ENCODE measurements at places on chromosomes 2 and 18. TPM values are rescaled to one million over a fixed set of nuclear protein-coding genes. Genes with fewer than 3 reads are reported as not detected.

GRCh38 chr18:51168026-51168742 lies 29.3 kb downstream of the MEX3C start:
- H3K4me3 ChIP-seq, result no peak overlapping the region
- H3K27ac ChIP-seq, result no peak overlapping the region
- no peaks in the 10 kb centered on the region for H3K4me1 ChIP-seq
- no peaks in the 10 kb centered on the region for H3K27me3 ChIP-seq
- no peak for DNase-seq

DNA sequence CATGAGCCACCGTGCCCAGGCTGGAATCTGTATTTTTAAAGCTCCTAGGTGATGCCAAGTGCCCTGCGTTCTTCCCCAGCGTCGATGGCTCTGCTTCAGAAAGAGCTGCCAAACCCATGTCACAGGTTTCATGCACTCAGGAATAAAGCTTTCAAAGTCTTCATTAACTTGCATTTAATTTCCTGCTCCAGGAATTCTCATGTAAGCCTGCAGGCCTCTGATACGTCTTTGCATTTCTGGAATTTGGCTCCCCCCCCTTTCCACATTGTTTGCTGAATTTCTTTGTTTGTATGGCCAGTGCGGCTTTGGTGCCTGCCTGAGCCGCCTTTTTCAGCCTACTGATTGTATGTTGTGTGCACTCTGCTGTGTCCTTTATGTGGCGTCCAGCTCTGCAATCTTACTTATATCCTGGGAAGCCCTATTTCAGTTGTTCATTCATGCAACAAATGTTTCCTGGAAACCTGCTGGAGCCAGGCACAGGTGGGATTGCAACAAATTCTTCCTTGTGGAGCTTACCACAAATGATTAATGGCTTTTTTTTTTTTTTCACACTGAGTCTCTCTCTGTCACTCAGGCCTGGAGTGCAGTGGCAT lies 17.9 kb upstream of the OTOF start:
- H3K4me1 ChIP-seq, result no peaks in the 10 kb centered on the region
- no peaks in the 10 kb centered on the region for H3K27me3 ChIP-seq
- H3K27ac ChIP-seq, result no peak overlapping the region
- H3K36me3 ChIP-seq, result no peaks in the 10 kb centered on the region
- no peak for DNase-seq
- no peak overlapping the region for H3K4me3 ChIP-seq

DNA sequence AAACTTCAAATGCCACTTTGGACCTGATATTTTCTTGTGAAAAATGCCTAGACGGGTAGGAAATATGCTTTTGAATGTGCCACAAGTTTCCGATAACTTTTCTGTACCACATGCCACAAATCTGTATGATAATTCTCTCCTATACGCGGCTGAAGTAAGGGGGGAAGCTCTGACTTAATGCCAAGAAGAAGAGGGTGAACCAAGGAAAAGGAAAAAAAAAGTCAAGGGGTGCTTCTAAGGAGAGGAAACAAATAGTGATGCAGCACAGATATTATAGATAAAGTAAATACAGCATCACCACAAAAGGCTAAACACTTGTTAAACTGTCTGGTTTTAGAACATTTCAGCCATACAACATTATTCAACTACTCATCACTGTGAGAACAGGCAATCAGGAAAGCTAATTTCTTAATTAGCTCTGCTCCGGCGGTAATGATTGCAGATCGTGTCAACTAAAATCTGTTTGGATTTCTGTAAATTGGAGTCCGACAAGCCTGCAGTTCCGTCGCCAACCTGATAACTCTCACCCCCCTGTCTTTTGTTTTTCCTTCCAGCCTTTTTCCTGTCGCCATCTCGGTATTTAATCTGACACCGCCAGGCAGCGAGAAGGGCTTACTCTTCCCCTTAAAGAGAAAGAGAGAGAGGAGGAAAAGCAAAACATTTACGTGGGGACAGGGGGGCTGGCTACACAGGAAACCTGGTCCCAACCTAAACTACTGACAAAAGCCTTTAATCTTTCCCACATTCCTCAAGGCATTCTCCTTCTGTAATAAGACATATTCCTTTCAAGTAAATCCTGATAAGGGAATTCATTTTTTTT lies 67.5 kb downstream of the ZEB2 start:
- H3K27me3 ChIP-seq, result no peaks in the 10 kb centered on the region
- H3K4me3 ChIP-seq, result no peak overlapping the region
- no peak overlapping the region for H3K27ac ChIP-seq
- no peaks in the 10 kb centered on the region for H3K36me3 ChIP-seq

GRCh38 chr2:31997653-31998052 lies 13.2 kb downstream of the MEMO1 start:
- no peaks in the 10 kb centered on the region for H3K27me3 ChIP-seq
- no peak overlapping the region for H3K27ac ChIP-seq
- DNase-seq, result no peak
- no peaks in the 10 kb centered on the region for H3K36me3 ChIP-seq
- no peak overlapping the region for H3K4me3 ChIP-seq

DNA sequence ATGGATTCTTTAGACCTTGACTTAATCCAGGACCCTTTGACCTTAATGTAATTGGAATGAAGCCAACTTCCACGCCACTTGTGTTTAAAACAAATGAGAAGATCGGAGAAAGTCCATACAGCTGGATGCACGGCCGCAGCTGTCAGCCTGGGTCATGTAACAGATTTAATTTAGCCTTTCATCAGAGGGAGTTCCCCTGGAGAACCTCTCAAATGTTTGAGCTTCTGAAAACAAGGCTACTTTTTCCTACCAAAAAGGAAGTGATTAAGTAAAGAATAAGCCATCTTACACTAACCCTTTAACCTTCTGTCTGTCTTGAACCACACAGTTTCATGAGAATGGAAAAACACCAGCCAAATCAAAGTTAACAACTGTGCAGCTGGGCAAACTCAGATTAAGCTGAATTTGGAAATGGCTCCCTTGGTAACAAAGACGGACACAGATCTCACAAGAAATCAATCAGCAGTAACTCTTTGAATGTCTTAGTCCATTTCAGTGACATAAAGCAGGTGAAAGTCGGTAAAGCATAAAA lies 103.6 kb downstream of the DOCK10 start:
- H3K27me3 ChIP-seq, result no peaks in the 10 kb centered on the region
- DNase-seq, result no peak
- H3K36me3 ChIP-seq, result no peaks in the 10 kb centered on the region
- H3K27ac ChIP-seq, result no peak overlapping the region
- no peaks in the 10 kb centered on the region for H3K4me1 ChIP-seq

- H3K36me3 ChIP-seq, result no peaks in the 10 kb centered on the region
- H3K27me3 ChIP-seq, result no peaks in the 10 kb centered on the region
- peak overlapping the region; percentile 91 for H3K4me3 ChIP-seq
- H3K27ac ChIP-seq, result peak overlapping the region; percentile 94
Measured at GRCh38 chr18:10454681-10455557, 484 bp downstream of the APCDD1 start.

GRCh38 chr18:49018554-49019445 lies 68.0 kb upstream of the SMAD7 start:
- H3K4me3 ChIP-seq, result no peak overlapping the region
- H3K4me1 ChIP-seq, result no peaks in the 10 kb centered on the region
- H3K27me3 ChIP-seq, result no peaks in the 10 kb centered on the region
- peak; percentile 13 for DNase-seq

DNA sequence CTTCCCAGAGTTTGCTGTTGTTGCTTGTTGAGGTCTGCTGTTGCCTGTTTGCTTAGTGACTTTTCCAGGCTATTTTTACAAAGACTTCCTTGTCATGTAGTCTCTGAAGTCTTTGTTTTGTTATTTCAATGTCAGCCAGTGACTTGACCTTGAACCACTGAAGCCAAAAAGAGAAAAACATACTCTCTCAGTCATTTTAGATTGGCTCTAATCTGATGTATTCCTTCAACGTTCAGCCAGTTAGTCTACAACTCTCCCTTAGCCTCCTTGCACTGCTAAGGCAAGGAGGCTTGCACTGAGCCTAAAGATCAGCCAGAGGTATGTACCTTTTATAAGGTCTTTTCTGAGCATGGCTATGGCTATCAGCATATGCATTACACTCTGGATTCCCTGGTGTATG lies 27.9 kb downstream of the KIAA1328 start:
- H3K27ac ChIP-seq, result no peak overlapping the region
- no peaks in the 10 kb centered on the region for H3K27me3 ChIP-seq
- no peak overlapping the region for H3K4me3 ChIP-seq
- H3K4me1 ChIP-seq, result no peaks in the 10 kb centered on the region
- no peaks in the 10 kb centered on the region for H3K36me3 ChIP-seq

DNA sequence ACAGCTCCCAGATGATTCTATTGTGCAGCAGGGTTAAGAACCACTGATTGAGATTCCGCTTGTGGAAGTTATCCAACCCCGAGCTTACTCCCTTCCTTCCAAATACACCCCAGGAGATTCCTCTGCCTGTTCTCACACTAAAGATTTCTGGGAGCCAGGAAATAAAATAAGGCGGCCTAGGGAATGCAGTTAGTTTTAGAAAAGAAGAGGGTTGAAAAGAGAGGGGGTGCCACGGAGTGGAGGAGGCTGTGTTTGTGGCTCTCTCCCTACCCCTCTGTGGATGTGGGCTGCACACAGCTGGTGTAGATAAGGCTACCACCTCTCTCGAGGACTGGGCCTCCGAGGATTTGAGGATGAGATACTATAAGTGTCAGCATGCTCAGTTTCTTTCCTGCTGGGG lies 25.1 kb upstream of the SP3 start:
- H3K4me1 ChIP-seq, result peaks cover 27% of the 10 kb centered on the region
- H3K4me3 ChIP-seq, result no peak overlapping the region
- no peak for DNase-seq
- no peaks in the 10 kb centered on the region for H3K27me3 ChIP-seq
- H3K27ac ChIP-seq, result peak overlapping the region; percentile 86

RMDN2 gene
- 14.4 TPM for total RNA-seq
